ENCODE measurements at places on chromosomes 5 and 9.
A peak's percentile ranks its signal among the peaks of the same experiment; 100 is the strongest.

DNA sequence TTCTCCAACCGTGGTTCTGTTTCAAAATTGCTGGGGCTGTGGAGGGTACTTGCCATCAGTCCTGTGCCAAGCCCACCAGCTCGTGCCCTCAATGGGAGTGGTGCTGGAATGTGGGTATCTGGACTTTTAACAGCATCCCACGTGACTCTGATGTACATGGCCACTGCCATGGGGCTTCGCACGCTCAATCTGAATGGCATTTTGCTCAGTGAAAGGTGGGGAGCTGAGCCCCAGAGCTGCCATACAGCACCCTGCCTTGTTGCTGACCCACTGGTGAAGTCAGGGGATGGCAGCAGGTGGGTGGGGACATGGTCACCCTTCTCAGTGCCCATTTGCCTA is 16.6 kb upstream of the SYNPO start:
- DNase-seq = no peak

DNA sequence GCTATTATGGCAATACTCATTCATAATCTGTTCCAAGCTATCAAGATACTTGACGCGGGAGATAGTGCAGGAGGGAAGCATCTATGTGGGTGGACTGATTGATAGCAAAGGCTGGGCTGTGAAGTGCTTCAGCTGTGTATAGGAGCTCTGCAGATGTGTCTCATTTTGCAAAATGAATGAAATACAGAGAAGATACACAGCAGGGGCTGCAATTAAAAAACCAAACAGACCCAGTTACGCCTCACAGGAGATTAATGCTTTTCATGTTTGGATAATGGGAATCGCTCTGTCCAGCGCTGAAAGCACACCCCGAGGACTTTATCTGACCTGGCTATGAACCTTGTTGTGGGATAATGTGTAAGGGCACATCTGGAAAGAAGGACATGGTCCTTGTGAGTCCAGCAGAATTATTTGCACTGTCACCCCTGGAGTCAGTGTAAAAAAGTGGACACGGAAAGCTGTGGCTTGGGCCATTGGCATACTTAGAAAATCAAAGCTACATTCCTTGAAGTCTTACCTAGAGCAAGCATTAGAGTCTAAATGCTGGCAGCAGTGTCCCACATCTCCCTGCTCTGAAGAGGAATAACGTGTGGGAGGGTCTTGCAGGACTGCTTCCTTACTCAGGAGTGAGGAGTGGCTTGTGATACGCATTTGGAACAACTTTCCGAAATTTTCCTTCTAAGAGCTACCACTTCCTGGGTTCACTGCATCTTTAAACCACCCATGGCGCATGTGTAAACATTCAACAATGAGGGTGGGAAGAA is 2.6 kb downstream of the SH3RF2 start:
- DNase-seq = no peak

DNA sequence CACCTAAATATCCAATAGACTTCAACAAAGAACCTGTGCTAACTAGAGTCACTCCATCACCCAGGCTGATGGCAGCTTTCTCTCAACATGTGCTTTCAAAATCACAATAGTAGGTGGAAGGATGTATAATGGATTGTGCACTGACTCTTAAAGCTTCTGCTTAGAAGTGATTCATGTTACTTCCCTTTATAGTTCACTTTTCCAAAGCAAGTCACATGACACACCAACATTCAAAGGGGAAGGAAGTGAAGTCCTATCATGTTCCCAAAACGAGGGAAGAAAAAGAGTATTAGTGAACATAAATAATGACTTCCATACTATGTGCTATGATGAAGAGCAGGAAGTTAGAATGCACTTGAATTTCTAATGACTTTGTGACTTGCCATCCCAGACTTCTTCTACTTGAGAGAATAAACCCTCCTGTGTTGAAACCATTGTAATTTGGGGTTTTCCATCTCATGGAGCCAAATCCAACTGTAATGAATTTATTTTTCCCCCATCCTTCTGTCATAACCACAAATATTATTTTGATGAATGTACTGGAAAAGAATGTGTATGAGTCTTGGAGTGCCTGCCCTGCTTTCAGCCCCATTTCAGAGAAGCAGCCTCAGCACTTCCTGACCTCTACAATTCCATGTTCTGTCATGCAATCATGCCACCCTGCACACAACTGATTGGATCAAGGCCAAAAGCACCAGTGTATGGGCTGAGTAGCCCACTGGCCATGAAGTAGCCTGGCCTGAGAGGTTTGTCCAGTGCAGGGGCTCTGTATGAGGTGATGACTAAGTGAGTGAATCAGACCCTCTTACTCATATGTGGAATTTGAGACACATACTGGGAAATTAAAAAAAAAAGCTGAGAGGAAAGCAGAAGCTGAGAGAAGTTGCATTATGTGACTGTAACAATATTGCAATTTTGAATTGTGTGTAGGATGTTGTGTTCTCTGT is 525.9 kb upstream of the CLINT1 start:
- peak; percentile 98 for DNase-seq

GRCh38 chr9:113293285-113293878 is 9.8 kb downstream of the RNF183 start:
- DNase-seq = no peak

DNA sequence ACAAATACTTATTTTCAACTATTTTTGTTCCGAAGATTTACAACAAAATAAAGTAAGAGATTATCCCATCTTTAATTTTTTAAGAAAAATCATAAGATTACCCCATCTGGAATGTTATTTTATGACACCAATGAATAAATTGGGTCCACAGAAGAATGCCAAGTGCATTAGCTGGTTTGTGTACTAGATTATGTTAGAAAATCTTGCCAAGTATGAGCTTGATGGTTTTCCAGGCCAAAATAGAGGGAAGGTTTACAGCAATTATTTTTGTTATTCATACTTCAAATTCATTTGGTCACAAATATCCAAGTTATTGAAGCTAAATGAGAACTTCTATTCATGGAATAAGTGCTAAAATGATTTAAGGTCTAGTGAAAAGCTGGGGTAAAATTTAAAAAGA is 109.4 kb upstream of the DMRTA1 start:
- DNase-seq = no peak

DNA sequence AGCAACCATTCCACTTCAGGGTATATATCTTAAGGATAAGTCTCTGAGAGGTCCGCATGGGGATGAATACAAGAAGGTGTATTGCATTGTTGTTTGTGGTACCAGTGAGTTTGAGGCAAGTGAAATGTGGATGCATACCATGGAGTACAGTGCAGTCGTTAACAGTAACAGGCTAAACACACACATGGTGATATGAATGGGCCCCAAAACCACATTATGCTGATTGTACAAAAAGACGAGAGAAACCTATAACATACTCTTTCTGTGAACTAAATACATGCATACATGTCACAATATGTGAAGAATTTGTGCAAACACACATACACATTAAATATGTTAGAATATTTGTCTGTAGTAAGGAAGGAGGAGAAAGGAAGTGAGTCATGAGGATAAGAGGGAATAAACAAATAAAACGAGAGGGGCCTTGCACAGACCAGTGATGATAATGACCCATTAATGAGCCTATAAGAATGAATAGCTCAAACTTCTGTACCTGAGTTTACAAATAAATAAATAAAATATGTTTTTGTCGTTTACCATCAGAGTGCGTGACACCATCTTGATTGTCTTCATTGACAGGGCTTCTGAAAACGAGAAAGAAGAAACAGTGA is 66.5 kb upstream of the RICTOR start:
- DNase-seq = no peak

- DNase-seq = no peak
Measured at GRCh38 chr9:95103281-95103771, 214.2 kb downstream of the FANCC start.

GRCh38 chr9:124665391-124666058 is 105.6 kb downstream of the NR6A1 start:
- peak; percentile 96 for DNase-seq

Measured in renal cortical epithelial cell (primary cell).